ENCODE measurements at places on chromosomes 7 and 10.

DNA sequence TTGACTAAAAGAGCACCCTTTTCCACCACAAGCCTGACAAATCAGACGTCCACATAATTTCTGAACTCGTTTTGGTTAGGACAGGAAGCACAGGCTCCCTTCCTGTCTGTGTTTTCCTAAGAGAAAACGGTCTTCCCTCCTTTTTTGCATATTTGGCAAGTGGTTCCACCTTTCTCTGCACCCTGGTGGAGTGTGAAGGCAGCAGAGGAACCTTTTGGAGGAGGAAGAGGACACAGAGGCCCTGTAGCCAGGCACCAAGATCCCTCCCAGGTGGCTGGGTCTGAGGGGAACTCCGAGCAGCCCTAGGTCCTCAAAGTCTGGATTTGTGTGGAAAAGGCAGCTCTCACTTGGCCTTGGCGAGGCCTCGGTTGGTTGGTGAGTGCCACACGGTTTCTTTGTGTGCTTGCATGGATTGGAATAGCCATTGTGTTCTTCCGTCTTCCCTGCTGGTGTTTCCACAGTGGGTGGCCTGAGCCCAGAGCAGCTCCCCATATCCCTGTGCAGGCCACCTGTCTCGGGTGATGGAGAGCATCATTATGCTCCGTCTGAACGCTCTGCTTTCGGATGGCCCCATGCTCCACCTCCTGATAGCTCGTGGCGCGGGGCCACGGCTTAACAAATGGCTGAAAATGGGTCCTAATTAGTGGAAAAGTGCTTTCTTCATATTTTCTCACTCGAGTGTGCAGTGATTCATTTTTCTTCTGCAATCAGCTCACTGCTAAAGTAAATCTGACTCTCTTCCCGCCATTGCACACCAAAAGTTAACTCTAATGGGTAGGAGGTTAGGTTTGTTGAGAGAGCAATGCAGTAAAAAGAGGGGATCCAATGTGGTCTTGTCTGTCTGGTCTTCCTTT, 4.2 kb downstream of the IKZF1 start:
- no peak for DNase-seq

GRCh38 chr7:45646996-45647825, 73.0 kb downstream of the ADCY1 start:
- DNase-seq = no peak

DNA sequence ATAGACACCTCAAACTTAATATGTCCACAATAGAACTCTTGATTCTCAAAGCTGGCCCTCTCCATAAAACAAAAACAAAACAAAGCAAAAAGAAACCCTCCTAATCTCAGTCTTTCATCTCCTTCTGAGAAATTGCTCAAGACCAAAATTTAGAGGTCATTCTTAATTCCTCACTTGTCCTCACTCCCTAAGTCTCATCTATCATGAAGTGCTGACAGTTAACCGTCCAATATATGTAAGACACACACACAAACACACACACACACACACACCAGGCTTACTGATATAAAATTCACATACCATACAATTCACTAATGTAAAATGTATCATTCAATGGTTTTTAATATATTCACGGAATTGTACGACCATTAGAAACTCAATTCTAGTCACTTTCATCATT, 17.0 kb upstream of the SVIL start:
- no peak for DNase-seq

DNA sequence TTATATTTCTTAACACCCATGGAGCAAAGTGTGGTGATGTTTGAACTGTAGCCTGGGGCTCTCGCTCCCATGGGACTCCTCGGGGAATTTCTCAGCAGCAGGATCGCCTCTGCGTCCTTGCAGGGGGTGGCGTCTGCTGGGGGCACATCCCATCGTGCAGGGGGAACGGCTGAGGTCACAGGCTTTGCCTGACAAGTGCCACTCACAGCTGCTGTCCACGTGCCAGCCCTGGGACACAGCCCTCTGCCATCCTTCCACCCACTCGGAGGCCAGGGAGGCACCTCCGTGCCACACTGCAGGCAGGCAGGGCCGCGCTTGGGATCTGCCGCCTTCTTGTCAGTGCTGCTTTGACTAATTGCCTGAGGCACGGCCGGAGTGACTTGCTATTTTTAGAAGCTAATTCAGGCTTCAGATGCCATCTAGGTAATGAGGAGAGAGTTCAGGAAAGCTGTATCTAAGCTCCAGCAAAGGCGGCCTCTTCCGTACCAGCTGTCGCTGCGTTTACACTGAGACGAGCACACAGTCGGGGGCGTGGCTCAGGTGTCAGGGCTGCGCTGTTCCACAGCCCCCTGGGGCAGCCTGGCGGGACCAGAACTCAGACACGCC, 45.7 kb downstream of the PITRM1 start:
- DNase-seq = no peak

DNA sequence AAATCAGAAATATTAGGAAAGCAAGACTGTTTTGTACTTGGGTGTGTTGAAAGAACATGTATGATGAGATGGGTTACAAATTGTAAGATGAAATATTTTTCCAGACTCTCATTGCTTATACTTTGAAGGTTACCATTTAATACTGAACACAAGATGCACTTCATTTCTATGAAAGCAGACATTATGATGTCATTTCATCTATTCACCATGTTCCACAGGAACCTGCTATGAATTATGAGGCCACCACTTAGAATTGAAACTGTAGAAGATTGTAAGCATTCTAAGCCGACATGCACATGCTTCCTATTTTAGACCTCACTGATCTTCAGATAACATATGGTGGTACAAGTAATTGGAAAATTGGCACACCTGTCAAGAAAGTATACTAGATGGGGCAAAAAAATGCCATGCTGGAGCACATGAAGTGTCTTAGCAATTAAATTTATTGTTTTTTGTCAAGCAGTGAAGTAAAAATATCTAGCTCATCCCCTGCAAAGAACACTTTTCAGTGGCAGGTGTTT, 195.0 kb downstream of the PHF14 start:
- no peak for DNase-seq

DNA sequence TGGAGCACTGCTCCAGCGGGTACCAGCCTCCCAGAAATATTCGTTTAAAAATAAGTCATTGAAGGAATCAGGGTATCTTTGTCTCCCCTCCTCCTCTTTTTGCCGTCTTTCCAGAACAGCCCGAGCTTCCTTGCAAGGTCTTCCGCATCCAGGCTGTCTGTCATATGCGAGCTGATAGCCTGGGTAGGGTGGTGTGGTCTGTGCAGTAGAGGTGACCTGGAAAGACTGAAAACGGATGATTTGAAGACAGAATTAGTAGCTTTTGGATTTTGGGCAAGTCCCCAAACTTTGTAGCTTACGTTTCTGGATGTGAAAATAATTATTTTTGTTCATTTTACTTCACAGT, 480 bp downstream of the VPS50 start:
- no peak for DNase-seq

DNA sequence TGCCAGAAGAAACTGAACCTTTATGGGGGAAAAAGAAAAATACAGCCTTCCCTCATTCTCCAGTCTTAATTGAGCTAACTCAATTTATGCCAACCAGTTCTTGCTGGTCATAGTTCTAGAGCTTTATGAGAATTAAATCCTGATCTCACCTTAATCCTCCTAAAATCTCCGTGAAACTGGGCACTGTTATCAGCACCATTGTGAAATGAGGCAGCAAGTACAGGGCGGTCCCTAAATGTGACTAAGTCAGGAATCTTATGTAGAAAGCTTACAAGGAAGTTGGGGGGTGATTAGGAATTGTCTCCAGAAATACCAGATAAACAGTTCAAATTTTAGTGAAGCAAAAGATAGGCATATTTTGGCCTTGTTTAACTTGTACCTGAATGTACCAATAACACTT, 10.7 kb upstream of the INSYN2A start:
- no peak for DNase-seq

GRCh38 chr7:112789453-112789816, 758 bp downstream of the TMEM168 start:
- DNase-seq = no peak

GRCh38 chr7:116952635-116953371, 498 bp upstream of the ST7 start:
- DNase-seq = peak; percentile 71
